ENCODE measurements at places on chromosomes 13 and 19.

- no peak for DNase-seq
Observed at GRCh38 chr19:33487901-33488800, 33.4 kb downstream of the PEPD start.

GRCh38 chr19:48685583-48685982 is 10.2 kb upstream of the FUT2 start:
- no peak for DNase-seq

GRCh38 chr13:75797239-75797638 is 161.1 kb downstream of the LMO7 start:
- no peak for DNase-seq

- no peak for DNase-seq
Observed at GRCh38 chr19:29413435-29413834, 112.4 kb upstream of the VSTM2B start.

DNA sequence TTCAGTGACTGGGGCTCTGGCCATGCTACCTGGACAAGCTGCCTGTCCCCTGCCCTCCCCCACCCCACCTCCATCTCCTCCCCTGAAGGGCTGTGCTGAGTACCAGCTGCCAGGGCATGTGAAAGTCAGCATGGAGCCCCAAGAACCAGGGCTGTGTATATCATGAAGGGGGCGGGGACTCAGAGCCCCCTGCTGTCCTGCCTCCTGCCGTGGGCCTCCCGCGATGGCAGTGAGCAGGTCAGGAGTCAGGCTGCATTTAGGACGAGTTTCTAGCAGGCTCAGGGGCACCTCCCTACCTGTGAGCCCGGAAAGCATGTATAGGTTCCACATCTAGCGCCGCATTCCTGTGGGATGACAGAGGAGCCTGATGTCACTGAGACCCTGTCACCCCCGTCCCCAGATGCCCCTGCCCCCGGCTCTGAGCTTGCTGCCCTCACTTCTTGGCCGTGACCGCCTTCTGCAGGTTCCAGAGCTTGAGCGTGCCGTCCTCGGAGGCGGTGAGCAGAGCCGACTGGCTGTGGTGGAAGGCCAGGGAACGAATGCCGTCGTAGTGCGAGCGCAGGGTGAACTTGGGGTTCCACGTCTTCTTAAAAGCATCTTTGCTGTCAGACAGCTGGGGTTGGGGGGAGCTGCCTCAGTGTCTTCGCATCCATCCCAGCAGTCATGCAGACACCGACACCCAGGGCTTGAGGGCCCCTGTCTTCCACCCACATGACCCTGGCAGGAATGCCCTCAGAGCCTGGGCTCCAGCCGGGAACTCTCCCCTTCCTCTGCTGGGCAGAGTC is 8.3 kb upstream of the PRKD2 start:
- DNase-seq = no peak

- DNase-seq = no peak
Observed at GRCh38 chr19:41895745-41896580, 13.0 kb downstream of the ARHGEF1 start.

DNA sequence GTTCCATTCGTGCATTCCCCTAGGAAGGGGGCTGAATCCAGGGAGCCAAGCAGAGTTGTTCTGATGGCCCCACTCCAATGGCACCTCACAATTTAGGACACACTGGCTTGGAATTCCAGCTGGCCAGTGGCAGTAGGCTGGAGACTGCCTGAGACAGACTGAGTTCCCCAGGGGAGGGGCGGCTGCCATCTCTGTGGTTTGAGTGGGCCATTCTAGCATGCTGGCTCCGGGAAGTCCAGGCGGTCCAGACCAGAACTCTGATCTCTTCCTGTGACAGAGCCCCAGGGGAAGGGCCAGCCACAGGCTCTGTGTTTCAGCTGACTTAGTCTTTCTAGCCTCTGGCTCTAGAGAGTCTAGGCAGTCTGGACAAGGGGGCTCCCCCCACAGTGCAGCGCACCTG is 29.5 kb upstream of the SLC7A1 start:
- DNase-seq = no peak

DNA sequence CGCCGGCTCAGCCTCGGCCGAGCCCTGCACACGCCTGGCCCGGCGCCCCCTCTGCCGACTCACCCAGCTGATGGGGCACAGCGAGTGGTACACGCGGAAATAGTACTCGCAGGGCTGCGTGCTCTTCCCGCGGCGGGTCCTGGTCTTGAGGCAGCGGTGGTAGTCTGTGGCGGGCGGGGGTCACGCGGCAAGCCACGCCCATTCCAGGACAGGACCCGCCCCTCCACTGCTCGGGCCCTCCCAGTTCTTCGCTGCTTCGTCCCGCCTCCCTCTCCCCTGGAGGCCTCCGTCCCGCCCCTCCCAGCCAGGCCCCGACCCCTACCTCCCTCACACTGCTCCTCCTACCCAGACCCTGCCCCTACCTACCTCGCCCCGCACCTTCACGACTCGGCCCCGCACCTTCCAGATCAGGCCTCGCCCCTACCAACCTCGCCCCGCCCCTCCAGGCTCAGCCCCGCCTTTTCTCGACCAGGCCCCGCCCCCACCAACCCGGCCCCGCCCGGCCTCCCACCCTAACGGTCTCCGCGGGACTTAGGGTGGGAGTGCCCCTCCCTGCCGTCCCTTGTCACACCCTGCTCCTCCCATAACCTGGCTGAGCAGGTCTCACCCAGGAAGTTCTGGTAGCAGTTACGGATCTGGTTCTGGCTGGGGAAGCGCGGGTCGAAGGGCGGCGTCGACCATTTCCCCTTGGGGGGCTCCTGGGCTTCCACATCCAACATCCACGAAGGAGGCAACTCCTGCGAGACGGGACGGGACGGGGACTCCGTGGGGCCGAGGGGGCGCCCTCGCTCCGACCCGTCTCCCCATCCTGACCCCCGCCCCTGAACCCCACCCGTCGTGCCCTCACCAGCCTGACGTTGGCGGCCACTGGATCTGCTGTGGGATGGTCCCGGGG is 469 bp downstream of the COX6B2 start:
- DNase-seq = no peak

DNA sequence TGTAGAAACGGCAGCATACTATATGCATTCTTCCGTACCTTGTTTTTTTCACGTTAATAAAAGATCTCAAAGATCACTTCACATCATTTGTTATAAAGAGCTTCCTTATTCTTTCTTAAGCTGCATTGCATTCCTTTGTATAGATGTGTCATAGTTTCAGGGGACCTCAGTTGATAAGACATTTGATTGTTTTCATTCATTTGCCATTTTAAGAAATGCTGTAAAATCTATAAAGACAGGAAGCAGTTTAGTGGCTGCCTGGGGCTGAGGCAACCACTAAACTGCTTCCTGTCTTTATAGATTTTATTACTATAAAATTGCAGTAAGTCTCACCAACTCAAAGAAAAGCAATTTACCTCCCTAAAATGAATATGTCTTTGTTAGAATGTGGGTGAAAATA is 59.4 kb downstream of the ZDHHC20 start:
- no peak for DNase-seq

Measured in nucleus accumbens (tissue), 56 donors.